RPMI8226 (cell line): ENCODE measurements at places on chromosomes 6 and 20.

DNA sequence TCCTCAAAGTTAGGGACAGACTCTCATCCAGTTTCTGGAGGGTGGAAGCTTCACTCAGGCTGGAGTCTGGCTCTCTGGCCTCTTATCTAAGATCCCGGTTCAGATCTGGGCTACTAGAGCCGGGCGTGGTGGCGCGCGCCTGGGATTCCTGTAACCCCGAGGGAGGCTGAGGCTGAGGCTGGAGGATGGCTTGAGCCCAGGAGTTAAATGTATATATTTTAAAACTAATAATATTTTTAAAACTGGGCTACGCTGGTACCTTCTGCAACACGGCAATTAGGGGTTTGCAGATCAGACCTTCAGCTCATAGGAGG lies 710 bp upstream of the ZNF343 start:
- DNase-seq = no peak

- DNase-seq = no peak
Measured at GRCh38 chr6:123668063-123668462, 31.3 kb upstream of the TRDN start.

DNA sequence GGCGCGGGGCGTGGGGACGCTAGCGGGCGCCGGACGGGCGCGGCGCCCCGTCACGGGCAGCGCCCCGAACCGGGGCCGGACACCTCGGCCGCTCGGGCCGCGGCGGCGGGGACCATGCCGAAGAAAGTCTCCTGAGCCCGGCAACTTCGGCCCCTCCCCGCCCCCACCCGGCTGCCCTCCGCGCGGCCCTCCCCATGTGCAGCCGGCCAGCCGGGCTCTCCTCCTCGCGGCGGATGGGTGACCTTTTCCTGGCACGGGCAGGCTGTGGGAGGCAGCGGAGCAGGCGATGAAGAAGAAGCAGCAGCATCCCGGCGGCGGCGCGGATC lies 278 bp downstream of the UST start:
- peak; percentile 51 for DNase-seq

DNA sequence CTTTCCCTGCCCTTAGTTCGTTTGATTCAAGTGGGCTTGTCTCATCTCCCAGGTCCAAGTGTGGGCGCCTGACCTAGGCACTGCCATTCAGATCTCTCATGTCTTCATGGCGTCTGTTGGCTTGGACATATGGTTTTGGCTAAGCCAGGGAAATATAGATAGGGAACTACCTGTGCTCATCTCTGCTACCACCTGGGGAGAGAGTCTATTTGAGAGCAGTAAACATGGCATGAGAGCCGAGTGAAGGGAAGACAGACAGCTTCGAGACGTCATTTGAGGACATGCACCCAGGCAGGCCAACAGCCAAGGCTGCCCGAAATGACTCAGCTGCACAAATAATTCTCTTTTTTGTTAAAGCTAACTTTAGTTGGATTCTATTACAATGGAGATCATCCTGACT lies 370.7 kb upstream of the AGPAT4 start:
- DNase-seq = no peak

GRCh38 chr6:44257753-44258324 lies 511 bp upstream of the SLC35B2 start:
- no peak for DNase-seq

DNA sequence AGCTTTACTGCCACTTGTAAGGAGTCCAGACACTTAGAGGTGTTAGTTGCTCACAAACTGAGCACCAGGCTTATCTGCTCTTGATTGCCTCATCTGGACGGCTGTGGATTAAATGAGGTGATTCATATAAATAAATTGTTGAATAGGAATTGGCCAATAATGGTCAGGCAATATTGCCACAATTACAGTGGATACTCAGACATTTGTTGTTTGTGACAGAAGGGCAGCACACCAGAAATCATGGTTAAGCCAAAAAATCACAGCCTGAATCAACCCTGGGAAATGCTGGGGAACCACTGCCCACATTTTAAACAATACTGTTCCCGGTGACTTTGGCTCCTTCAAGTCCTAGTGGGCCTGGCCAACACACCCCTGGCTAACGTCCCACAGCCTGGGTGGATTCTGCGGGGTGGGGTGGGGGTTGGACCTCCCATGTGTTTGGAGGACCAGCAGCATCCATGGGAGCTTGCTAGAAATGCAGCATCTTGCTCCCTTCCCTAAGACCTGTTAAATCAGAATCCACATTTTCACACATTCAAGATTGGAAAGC lies 29.5 kb upstream of the SPDEF start:
- DNase-seq = no peak

DNA sequence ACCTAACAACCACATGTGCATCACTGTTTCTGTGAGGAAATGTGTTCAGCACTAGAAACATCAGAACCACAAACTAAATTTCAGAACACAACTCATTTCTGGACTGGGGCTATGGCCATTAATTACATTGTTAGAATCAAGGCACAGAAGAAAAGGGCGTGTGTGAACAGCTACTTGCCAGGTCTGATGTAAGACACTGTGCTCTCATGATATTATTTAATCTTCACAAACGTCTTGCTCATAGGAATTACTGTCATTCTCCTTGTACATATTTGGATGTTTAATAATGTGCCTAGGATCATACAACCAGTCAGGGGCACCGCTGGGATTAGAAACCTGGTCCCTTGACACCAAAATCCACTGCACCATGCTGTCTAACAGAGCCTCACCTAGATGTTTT lies 14.8 kb downstream of the ADGRF1 start:
- no peak for DNase-seq
